ENCODE measurements at places on chromosomes 1 and 21.

GRCh38 chr1:189021577-189021976 is 1456.1 kb downstream of the BRINP3 start:
- peak; percentile 2 for DNase-seq

DNA sequence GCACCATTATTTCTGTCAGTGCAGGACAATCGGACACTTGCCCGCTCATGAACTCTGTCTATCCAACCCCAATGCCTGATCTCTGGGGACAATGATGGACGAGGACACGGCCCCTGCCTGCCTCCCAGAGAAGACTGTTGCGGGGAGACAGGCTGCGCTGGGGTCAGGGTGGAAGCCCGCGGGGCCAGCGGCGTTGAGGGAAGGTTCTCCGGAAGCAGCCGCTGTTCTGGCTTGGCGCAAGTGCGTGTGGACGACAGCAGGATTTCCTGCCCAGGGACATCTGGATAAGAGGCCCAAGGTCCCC is 18.8 kb downstream of the RHBG start:
- DNase-seq = no peak

GRCh38 chr1:41639332-41639936 is 155.0 kb upstream of the EDN2 start:
- DNase-seq = peak; percentile 78

DNA sequence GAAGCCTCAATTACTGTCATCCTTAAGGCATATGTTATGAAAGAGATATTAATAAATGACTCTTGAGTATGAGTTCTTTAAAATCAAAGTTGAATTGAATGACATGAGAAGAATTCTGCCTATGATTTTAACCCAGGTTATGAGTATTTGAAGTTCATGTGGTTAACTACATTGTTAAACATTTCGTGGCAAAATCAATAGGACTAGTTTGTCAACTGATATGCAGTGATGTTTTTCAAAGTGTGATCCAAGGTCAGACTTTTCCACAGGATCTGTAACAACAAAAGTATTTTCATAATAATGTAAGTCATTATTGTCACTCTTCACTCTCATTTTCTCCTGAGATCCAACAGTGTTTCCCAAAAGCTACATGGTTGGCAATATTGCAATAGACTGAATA is 189.5 kb downstream of the DENND1B start:
- DNase-seq = no peak

- DNase-seq = no peak
Observed at GRCh38 chr21:46064870-46065214, 33.1 kb upstream of the COL6A2 start.

DNA sequence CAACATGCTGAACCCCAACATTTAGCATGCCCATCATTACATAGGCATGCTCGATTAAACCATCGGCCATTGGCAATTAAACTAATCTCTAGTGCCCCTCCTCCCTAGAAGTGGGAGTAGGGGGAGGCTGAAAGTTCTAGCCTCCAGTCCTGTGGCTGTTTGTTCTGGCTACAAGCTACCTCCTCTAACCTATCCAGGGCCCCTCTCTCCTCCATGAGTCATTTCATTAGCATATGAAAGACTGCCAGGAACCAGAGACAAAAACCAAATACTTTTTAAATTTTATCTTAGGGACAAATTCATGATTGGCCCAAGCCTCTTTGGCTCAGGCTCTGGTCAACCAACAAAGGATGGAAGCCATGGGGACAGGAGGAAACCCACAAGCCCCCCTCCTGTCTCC is 231.1 kb downstream of the CACNA1E start:
- no peak for DNase-seq

GRCh38 chr1:178341261-178341956 is 155.4 kb downstream of the CLEC20A start:
- DNase-seq = peak; percentile 95

All from EL (cell line).